Esophagus squamous epithelium (tissue), 5 donors: ENCODE measurements at places on chromosomes 6 and 20.

GRCh38 chr6:34073540-34073939 lies 72.3 kb downstream of the GRM4 start:
- DNase-seq, result no peak

GRCh38 chr6:100665041-100665380 lies 200.3 kb upstream of the SIM1 start:
- no peak for DNase-seq

DNA sequence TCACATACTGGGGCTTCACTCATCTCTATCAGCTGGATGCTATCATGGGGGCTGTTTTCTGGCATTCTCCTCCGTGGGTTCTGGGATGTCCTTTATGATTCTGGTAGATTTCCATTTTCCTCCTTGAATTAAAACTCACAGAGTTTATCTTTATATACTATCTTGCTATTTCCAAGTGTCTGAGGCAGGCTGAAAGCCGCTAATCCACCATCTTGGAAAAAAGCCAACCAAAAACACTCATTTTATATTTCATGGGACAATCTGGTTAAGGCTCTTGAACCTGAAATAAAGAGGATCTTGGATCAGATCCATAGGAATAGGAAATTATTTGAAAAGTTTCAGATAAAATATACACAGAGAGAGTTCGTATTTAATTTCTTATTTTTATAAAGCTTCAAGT lies 86.0 kb downstream of the AFG1L start:
- no peak for DNase-seq

DNA sequence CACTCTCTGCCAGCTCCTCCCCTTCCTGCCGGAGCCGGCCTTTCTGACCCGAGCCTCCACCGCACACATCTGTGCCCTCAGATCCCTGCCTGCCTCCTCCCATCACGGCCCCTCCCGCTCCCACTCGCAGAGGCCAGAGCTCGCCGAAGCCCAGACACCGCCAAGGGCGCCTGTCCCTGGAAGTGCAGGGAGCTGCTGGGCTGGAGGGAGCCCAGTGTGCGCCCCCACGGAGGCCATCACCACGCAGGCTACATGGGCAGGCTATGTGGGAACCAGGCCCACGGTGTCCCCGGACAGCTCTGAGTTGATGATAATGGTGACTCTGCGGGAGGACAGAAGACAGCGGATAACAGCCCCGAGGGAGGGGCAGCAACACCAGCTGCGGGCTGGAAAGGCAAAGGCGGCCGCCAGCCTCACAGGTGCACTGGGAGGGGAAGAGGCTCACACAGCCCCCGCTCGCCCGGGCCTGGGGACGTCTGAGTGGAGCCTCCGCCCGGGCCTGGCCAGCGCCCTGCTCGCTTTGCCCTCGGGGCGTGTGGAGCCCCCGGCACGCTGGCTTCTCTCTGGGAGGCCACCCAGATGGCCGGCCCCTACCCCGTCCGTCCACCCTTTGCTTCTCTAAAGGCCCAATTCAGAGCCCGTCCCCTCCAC lies 154.9 kb downstream of the DLL1 start:
- no peak for DNase-seq

- DNase-seq, result no peak
Observed at GRCh38 chr6:166554316-166554715, 32.2 kb downstream of the RAMACL start.

GRCh38 chr6:168052291-168052891 lies 26.6 kb downstream of the FRMD1 start:
- DNase-seq, result no peak
